ENCODE measurements at places on chromosomes 5 and 9.

DNA sequence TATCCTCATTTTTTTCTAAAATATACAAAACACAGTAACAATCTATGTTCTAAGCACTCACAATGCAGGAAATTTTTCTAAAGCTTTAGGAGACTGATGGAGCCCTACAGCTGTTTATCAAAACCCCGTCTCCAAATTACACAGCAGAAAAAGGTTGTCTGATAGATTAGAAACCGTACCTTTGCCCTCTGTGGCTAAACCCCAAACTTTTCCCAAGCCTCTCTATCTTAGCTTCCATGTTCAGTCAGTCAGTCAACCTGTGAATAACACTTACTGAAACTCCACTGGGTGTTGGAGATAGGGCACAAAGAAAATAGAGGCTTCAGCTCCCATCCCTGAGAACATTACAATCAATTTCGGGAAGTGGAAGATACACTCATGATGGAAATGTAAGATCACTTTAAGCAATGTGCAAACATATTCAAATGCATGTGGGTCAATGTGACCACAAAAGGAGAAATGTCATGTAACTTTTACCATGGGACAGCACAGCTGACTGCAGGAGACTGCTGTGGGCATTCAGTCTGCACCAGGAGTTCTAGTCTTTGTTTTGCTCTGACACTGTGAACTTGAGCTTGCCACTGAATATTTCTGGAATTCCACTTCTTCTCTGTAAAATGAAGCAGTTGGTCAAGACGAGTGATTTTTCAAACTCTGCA is 279.5 kb upstream of the PIK3R1 start:
- DNase-seq: no peak

GRCh38 chr5:52638732-52639131 is 149.0 kb upstream of the ITGA1 start:
- no peak for DNase-seq

- DNase-seq: no peak
These were observed 362.0 kb downstream of the PRELID2 start for GRCh38 chr5:145473042-145473642.

DNA sequence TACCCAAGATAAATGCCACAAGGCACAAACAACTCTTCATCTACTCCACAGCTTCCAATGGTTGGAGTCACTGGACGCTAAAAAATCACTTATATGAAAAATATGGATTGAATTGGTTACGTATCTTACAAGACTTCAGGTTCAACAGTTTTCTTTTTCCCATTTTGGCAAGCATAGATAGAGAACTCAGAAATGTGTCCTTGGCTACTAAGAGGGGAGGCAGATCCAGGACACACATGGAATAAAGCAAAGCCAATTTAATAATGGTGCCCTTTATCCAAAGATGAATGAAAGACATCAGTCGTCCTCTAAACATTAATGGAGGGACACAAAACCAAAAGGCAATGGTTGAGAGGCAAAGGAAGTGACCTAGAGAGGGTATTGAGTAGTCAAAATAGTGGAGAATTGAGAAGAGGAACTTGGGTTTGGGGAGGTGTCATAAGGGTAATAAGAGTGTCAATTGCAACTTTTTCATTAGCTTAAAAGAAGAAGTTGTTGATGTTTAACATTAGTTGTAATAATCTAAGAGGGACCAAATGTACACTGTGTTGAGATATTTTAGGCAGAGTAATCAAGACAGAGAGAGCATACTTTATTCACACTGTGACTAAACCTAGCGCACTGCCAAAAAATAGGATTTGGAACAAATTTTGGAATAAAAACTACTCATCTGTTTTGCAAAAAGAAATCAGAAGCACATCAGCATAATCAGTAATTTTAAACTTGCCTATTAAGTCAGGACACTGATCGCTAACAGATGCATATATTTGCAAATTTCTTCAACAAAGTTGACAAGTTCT is 308.2 kb downstream of the ARL15 start:
- DNase-seq: no peak

DNA sequence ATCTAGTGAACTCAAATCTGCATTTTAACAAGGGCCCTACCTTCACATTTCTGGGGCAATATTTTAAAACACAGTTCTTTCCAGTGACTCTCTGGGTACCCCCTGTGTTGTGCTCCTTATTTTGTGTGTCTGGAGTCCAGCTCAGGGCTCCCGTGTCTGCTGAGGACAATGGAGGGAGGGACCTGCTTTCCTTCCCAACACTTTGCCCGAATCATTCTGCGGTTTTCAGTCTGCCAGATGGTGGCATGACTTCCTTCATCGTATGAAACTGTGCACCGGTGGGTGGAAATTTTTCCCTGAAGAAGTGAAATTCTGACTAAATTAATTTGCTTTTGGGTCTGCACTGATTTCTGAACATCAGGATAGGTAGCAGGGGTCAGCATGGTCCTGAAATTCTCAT is 153.6 kb upstream of the CD180 start:
- DNase-seq: no peak

- no peak for DNase-seq
These were observed 3.9 kb downstream of the NR2F1 start for GRCh38 chr5:93586736-93587596.

DNA sequence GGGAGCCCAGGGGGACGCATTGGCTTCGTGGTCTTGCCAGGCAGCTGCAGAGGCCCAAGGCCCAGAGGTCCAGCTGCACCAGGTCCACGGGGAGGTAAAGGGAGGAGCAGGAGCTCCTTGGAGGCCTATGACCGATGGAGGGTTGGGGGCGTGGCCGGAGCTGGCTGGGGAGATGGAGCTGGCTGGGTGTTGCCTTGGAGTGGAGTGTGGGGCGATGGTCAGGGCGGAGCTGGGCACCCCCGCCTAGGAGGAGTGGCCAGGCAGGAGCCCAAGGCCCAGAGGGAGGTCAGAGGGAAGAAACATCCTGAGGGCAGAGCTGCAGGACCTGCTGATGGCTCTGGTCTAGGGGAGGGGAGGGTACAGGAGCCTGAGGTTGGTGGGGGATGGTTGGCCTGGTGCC is 44.6 kb downstream of the KCNT1 start:
- no peak for DNase-seq

GRCh38 chr5:142869886-142870285 is 99.7 kb downstream of the ARHGAP26 start:
- no peak for DNase-seq

DNA sequence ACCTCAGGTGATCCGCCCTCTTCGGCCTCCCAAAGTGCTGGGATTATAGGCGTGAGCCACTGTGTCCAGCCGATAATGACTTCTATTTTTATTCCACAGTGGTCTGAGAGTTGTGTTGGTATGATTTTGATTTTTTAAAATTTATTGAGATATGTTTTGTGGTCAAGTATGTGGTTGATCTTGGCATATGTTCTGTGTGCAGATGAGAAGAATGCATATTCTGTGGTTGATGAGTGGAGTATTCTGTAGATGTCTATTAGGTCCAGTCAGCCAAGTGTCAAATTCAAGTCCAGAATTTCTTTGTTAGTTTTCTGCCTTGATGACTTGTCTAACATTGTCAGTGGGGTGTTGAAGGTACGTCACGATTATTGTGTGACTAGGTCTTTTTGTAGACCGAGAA is 338.2 kb upstream of the TARS1 start:
- no peak for DNase-seq

- DNase-seq: no peak
These were observed 39.7 kb upstream of the POC5 start for GRCh38 chr5:75756981-75757380.

DNA sequence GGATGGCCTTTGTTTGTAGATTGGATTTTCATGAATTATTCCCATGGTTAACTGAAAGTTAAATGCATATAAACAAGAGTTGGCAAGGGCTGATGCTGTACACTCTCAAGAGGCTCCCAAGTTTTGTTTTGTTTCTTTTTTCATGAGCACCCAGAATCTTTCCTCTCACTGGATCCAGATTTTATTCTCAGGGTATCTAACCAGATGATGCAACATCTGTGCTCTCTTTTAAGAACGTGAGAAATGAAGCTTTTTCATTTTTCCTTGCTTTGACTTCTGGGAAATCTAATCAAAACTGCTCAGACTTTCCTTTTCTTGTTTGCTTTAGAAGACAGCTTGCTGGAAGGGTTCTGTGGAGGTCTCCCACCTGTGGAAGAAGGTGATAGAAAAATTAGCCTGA is 142.7 kb upstream of the SLC12A2 start:
- no peak for DNase-seq

- no peak for DNase-seq
These were observed 255.6 kb upstream of the IZUMO3 start for GRCh38 chr9:24801344-24801743.

GRCh38 chr5:14655146-14655741 is 9.3 kb upstream of the OTULIN start:
- no peak for DNase-seq

DNA sequence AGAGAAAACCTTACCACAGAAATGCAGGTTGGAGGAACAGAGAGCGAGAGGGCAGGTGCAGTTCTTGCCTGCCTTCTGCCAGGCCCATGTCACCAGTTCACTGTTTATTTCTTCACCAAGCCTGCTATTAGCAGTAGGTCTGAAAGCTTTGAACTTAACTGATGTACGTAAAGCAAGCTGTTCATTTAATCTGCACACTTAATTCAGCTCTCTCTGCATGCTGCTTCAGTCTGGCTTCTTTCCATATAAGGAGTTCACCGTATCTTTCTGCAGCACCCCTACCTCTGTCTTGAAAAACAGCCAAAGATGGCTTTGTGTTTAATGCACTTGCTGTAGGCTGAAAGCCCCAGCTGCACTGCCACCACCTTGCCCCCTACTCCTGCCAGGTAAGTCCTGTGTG is 205.1 kb downstream of the RAB3C start:
- no peak for DNase-seq

GRCh38 chr5:174272671-174273070 is 227.2 kb downstream of the NSG2 start:
- no peak for DNase-seq

DNA sequence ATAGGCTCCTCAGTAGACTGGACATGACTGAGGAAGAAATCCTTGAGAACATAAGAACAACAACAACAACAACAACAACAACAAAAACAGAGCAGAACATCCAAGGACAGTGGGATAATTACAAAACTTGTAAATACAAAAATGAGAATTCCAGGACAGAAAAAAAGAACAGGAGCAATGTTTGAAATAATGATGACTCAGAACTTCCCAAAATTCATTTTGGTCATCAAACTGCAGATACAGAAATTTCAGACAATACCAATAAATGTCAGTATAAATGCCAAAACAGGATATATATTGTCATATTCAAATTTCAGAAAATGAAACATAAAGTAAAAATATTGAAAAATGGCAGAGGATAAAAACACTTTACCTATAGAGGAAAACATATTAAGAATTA is 259.0 kb downstream of the TRIM36 start:
- no peak for DNase-seq

GRCh38 chr5:127236254-127236653 is 54.3 kb upstream of the MEGF10 start:
- DNase-seq: no peak

- DNase-seq: no peak
These were observed 290.2 kb upstream of the RGMB start for GRCh38 chr5:98483301-98483685.

DNA sequence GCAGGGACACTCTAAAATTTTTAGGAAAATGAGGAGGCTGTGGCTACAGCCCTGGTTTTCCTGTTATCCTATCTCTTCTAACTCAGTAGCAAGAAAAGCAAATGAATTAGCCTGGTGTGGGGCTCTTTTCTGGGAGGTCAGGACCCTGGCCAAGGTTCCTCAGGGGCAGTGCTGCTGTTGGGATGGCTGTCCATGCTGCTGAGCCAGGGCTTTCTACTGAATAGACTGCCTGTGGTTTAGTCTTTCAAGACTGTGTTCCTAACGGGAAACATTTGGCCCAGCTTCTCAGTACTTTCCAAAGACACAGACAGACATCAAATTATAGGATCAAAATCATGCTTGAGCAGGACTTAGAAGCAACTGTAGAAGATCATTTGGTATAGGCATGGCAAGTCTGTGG is 18.1 kb downstream of the TNC start:
- no peak for DNase-seq

- DNase-seq: no peak
These were observed 20.3 kb downstream of the AOPEP start for GRCh38 chr9:94746541-94747370.

- no peak for DNase-seq
These were observed 36.8 kb upstream of the NFIB start for GRCh38 chr9:14350754-14351153.

DNA sequence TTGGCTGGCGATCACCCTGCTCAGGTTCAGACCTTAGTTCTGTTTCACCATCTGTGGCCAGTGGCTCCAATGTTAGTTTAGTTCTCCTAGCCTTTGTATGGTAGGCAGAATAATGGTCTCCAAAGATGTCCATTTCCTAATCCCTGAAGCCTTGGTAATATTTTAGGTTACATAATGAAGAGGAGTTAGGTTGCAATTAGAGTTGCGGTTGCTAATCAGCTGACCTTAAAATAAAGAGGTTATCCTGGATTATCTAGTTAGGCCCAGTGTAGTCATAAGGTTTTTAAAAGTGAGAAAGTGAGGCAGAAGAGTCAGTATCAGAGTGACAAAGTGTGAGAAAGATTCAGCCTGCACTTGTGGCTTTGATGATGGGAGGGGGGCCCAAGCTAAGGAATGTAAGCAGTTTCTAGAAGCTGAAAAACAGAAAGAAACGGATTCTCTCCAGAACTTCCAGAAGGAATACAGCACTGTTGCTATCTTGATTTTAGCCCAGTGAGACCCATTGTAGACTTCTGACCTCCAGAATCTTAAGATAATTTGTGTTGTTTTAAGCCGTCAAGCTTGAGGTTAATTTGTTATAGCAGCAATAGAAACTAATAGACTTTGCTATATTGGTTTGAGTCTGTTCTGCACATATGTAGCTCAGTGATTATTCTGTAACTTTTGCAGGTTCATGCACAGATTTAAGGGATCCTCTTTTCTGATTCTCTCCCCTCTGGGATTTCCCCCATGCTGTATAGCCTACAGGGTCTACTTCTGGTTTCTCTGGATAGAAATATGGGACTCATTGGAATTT is 21.6 kb downstream of the LNPEP start:
- peak; percentile 45 for DNase-seq

- DNase-seq: no peak
These were observed 158.2 kb downstream of the SPOCK1 start for GRCh38 chr5:137340881-137341280.

GRCh38 chr9:87596862-87597261 is 99.2 kb downstream of the DAPK1 start:
- DNase-seq: no peak

GRCh38 chr5:161745392-161745791 is 59.9 kb downstream of the GABRA6 start:
- no peak for DNase-seq

- DNase-seq: no peak
These were observed 8.2 kb upstream of the NIPAL4 start for GRCh38 chr5:157451806-157452205.
